ENCODE measurements at places on chromosomes 5 and 9. TPM values are rescaled to one million over a fixed set of nuclear protein-coding genes. Genes with fewer than 3 reads are reported as not detected.

SLC34A1 gene
- polyA plus RNA-seq = not detected

NEURL1B gene
- polyA plus RNA-seq = 0.44 TPM

WDR55 gene
- polyA plus RNA-seq = 17.5 TPM

NTRK2 gene
- polyA plus RNA-seq = 0.01 TPM

CD14 gene
- 3.7 TPM for polyA plus RNA-seq

RFX3 gene
- polyA plus RNA-seq = 4.8 TPM

DNA sequence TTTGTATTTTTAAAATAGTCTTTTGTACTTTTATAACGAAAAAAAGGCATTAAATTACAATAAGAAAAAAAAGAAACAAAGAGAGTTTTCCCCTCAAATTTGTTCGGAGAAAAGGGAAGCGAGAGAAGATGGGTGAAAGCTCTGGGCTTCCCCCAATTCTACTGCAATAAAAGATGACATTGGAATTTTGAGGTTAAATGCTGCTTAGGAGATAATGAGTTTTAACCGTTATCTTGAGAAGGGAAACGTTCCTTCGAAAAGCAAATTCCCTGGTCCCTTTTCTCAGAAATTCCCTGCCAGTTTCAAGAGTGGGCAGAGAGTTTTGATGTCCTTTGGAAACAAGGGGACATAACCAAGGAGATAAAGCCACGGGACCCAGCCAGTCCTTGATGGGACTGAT is 18.4 kb upstream of the ERGIC1 start:
- no peak for DNase-seq

GRCh38 chr5:66343370-66344071 is 199.4 kb downstream of the SREK1 start:
- no peak for DNase-seq

- DNase-seq = peak; percentile 63
These were observed 75.1 kb downstream of the FGF18 start for GRCh38 chr5:171494452-171495121.

- peak; percentile 67 for DNase-seq
These were observed 110.4 kb upstream of the LIFR start for GRCh38 chr5:38666668-38667498.

DNA sequence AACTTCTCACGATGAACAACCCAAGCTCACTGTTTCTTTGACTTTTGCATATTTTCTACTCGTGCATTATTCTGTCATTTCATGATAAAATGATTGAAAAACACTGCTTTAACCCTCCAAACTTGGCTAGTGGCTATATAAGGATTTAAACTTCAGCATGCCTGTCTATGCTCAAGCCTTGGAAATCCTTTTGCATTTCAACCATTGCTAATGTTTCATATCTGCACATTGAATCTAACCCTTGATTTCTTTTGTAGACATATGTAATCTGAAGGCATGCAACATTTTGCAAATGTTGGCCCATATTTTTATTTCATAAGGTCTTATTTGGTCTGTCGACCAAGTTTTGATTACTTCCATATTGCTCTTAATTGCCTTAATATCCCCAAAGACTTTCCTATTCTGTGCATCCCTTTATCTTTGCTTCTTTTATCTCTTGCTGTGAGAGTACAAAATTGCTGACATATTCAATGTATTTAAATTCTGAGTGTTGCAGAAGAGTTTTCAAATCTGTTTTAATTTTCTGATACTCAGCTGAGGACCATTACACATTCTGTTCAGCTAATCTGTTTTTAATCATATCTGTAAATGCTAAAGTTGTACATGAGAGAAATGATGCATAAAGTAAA is 403.7 kb upstream of the ZNF608 start:
- DNase-seq = no peak

- DNase-seq = no peak
These were observed 2.1 kb downstream of the FAM81B start for GRCh38 chr5:95393279-95393678.

DNA sequence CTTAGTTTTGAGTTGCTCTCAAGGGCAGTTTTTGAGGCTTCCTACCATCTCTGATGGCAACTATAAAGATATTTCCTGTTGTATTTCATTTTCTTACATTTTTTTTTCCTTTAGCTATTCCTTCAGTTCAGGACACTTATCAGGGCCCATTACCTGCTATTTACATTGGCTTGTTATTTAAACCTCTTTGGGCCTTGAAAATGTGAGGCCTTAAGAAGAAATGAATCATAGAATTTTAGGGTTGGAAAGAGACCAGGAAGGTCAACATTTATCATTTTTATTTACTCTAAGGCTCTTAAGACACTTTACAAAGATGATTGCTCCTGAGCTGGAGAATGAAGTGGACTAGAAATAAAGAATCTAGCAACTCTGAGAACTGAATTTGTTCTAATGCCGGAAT is 335.2 kb downstream of the DTWD2 start:
- DNase-seq = no peak

All from endothelial cell of umbilical vein (primary cell).